ENCODE measurements at places on chromosomes 3 and 15. TPM values are rescaled to one million over a fixed set of nuclear protein-coding genes. Genes with fewer than 3 reads are reported as not detected.

- DNase-seq = peak; percentile 1
Observed at GRCh38 chr3:182793663-182794454, 555 bp downstream of the ATP11B start.

DNA sequence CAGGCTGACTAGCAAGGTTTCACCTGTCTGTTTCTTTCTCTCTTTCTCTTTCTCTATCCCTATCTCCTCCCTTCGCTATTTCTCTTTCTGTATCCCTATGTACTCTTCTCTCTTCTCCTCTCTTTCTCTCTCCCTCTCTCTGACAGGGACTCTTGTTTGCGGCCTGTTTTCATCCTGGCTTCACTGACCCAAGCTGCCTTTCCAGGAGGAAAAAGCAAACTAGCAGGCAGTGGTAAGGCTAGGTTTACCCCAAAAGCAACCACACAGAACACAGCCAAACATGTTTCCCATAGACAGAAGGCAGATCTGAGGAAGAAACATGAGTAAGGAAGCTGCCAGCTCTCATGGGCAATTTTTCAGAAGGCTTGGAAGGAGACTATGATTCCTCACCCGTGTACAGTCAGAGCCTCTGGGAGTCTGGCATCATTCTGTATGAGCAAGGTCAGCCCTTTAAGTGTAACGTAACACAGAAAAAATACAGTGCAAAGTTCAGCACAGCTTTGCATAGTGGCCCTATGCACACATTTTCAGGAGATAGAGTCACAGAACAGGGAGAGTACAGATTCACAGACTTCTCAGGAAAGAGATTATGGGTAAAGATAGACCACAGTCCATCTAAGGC lies 61.0 kb downstream of the OCA2 start:
- DNase-seq = no peak

DNA sequence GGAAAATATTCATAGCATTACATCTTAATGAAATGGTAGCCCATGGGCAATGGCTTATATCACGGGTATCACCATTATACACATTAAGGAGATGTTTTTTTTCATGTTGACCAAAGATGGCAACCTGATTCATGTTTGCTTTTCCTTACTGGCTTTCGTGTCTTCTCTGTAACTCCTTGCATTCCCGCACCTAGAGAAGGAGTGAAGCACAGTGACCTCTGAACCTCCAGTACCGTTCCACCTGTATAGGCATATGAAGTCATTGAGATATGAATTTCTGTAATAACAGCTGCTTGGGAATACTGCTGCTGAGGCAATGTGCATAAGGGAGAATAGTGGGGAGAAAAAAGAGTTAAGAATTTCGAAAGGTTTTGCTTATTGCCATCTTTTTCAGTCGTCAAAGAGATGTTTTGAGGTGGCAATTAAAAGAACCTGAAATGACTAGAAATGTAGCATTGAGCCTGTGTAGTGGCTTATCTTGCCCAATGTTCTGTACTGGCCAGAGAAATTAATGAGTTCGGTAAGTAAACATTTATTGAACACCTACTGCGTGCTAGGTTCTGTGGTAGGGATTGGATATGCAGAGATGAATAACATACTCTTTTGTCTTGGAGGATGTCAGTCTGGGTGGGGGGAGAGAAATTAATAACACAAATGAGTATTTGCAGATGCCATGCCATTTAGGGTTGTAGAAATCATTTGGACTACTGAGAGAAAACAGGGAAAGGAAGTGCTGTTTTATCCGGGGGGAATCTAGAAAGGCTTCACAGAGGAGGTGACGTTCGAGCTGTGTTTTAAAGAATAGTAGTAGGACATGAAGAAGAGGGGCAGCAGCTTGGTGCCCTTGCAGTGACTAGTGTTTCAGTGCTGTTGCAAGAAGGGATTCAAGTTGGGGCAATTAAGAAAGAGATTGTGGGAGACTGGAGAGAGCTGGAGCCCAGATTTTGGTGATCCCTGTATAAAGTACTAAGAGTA lies 2.5 kb downstream of the FEM1B start:
- no peak for DNase-seq

DNA sequence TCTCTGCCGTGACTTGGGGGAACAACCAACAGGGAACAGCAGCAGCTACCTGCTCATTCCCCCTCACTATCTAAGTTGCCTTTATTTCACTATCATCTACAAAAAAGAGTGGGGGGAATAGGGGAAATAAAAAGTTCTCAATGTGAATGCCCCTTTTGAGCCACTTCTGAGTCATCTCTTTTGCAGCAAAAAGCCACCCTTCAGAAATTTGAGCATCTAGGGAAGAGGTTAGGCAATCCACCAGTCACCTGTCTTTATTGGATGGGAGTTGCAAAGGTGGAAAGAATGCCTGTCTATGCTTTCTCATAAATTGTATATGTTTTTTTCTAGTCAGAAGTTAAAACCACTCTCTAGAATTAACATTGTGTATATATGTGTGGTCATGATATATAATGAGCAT lies 41.1 kb downstream of the GPD1L start:
- no peak for DNase-seq

- DNase-seq = no peak
Observed at GRCh38 chr3:184556582-184557347, 4.8 kb upstream of the EPHB3 start.

GRCh38 chr3:178482981-178483380 lies 53.3 kb upstream of the KCNMB2 start:
- no peak for DNase-seq

- DNase-seq = peak; percentile 14
Observed at GRCh38 chr3:172153335-172153861, 114.0 kb downstream of the FNDC3B start.

DNA sequence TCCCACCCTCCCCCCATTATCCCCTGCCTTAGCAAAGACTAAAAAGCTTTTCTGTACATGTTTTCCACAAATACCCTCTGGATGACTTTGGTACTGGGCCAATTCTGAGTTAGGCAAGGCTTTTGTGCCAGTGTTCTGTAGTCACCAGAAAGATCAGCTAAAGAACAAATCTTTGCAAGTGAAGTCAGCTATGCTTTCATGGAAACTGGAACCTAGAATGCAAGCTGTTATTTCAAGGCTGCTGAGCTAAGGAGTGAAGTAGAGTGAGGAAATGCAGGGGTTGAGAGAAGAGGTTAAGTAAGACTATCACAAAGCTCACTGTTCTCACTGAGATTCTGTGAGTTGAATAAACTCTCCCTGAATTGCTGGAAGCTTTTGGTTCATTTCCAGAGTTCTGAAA lies 107.8 kb upstream of the CNTN3 start:
- DNase-seq = no peak

GRCh38 chr3:140494970-140495369 lies 182.9 kb upstream of the TRIM42 start:
- DNase-seq = no peak

DNA sequence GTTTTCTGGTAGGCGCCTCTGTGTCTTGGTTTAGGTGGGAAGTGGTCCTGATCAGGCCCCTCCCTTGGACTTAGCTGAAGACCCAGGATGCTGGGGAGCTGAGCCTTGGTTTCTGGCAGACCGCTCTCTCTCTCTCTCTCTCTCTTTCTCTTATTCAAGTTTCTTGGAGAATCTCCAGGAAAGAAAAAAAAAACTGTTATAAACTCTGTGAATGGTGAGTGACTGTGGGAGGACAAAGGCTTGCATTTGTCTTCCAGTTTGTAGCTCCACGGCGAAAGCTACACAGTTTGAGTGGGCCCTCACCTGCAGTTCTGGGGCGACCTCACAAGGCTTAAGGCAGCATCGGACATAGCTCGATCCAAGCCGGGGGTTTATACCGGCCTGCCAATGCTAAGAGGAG lies 7.5 kb downstream of the DET1 start:
- DNase-seq = no peak

DNA sequence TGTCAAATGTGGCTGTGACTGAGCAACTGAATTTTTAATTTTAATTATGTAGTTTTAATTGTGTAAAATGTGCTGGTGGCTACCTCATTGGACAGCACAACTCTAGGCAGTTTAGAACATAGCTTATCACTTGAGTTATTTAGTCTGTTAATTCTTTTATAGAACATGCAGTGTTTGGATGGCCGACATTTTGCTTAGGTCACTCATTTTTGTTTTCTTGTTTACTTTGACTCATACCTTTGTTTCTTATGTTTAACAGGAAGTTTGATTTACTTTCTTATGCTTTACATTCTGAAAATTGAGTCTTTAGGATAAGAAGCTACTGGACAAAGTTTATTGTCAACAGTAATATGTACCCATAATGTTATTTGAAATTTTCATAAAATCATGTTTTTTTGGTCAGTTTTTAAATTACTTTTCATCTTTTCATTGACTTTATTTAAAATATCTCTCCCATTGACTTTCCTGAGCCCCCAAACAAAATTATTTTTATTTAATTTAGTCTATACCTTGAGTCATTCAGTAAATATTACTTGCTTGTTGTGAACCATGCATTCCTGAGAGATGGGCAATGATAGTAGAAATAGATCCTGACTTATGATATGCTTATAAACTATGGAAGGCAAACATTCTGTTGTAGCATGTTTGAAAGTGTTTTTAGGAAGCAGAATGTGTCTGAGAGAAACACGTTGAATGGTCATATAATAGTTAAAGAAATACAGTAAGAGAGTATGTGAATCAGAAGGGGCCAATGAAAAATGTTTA lies 60.6 kb downstream of the TCF12 start:
- DNase-seq = no peak

The MCTP2 gene
- 11.2 TPM for total RNA-seq

The CKMT1B gene
- 69.3 TPM for total RNA-seq

DNA sequence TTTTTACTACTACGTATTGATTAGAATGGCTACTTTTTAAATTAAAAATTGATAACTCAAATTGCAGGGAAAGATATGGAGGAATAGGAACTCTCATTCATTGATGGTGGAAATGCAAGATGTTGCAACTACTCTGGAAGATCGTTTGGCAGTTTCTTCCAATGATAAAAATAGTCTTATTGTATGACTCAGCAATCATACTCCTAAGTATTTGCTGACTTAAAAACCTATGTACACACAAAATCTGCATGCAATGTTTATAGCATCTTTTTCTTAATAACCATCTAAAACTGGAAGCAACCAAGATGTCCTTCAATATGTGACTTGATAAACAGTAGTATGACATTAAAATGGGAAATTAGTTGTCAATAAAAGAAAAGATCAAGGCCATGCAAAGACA lies 87.4 kb upstream of the LRRC3B start:
- DNase-seq = no peak

All from esophagus squamous epithelium (tissue), 5 donors.